ENCODE measurements at places on chromosomes 16 and 17.

DNA sequence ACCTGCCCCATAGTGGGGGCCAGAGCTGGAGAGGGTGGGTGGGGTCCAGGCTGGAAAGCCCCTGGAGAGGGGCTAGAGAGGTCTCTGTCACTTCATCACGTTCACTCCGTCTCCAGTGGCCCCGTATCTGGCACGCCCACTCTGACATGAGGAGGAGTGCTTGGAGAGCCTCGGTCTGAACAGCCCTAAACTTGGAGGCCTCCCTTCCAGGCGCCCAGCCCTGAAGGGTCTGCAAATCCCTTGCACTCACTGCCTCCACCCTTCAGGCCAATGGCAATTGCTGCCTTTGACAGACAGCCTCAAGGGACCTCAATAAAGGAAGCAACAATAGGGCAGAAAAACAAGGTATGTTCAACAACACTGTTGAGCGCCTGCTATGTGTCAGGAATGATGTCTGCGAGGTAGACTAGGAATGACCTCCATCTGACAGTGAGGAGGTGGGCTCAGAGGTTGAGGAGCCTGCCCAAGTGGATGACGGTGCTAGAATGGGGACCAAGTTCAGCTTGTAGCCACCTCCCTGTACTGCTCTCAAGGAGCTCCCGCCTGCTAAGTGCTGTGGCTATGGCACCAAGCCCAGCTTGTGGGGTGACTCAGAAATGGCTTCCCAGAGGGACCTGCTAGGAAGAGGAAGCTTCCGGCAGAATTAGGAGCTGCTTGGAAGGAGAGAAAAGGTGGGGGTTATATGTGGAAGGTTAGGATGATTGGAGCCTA, 2.9 kb upstream of the EPX start:
- no peak for DNase-seq

GRCh38 chr17:77376795-77377709, 236.3 kb downstream of the SEC14L1 start:
- DNase-seq = peak; percentile 75

DNA sequence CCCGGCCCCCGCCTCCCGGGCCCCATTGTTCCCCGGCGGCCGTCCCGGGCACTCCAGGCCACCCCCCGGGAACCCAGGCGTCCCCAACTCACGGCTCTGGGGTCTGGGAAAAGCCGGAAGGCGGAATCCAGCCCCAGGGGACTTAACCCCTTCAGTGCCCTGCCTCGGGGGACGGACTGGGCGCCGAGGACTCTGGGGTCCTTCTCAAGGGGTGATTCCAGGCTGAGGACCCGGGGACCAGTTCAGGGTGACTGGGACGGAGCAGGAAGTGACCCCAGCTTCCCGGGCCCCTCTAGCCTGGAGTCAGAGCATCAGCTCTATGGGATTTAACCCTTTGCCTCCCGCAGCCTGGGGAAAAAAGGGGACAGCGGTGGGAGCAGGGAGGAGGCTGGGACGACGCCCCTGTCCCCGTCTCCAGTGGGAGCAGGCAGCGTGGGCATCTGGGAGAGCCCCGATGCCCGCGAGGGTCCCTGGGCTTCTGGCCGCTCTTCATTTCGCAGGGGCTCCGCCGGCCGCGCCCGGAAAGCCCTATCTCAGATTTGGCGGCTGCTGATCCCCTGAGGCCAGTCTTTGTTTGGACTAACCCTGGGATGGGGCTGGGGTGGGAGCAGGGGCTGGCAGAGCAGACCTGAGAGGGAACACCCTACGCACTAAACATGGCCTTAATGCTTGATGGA, at the start of gene ZNF629:
ZNF629 (minus strand) TSS at position 270 of the 677 bp plus-strand sequence. CDS start 2,723 bp downstream, outside the sequence.
- DNase-seq = peak; percentile 63

- DNase-seq = no peak
Observed at GRCh38 chr17:43070872-43071271, 45.8 kb downstream of the RND2 start.
